Activated CD8-positive, alpha-beta memory T cell treated with anti-CD3 and anti-CD28 coated beads for 48 hours (primary cell): ENCODE measurements at places on chromosomes 1 and 21.

DNA sequence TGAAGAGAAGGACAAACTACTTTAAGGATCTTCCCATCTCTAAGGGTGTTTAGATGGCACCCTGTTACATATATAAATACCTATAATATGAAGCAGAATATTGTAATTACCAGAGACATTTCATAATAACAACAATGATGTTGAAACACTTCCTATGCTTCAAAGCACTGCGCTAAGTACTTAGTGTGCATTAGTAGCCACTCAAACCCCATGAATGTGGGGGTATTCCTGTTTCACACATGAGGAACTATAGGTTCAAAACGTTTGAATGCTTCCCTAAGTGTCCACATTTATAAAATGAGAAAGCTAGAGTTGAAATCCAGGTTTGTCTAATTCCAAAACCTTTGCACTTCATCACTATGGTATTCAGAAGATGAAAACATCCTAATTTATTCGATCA lies 18.5 kb upstream of the OR10J5 start:
- DNase-seq, result no peak

DNA sequence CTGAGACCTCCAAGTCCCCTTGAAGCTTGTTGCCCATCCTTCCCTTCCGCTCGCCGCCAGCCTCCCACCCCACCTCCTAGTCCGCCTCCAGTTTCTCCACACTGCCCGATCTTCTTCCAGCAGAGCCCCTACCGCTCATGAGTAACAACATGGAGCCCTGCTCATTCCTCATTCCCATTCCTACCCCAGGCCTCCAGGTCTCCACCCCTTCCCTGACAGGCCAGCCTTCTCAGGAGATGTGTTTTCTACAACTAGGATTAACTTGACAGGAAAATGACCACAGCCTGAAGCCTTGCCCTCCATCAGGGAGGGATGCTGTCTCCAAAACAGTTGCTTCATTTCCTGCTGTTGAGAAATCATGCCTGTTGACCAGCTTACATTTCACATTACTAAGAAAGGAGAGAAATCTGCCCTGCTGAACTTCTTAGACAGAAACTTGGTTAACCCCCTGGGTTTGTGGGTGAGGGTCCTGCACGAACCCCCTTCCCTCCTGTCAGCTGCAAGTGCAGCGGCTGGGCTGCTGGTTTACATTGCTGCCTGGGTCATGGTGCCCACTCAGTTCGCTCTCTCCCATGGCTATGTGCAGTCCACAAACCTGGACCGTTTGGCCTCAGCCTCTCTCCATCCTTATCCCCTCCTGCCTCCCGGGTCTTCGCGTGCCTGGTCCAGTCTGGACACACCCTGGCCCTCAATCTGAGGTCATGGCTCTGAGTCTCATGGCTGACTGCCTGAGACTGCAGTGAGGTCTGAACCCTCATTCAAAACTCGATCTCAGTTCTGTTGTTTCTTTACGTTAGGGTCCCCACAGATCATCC lies 16.1 kb upstream of the CHI3L1 start:
- DNase-seq, result no peak

DNA sequence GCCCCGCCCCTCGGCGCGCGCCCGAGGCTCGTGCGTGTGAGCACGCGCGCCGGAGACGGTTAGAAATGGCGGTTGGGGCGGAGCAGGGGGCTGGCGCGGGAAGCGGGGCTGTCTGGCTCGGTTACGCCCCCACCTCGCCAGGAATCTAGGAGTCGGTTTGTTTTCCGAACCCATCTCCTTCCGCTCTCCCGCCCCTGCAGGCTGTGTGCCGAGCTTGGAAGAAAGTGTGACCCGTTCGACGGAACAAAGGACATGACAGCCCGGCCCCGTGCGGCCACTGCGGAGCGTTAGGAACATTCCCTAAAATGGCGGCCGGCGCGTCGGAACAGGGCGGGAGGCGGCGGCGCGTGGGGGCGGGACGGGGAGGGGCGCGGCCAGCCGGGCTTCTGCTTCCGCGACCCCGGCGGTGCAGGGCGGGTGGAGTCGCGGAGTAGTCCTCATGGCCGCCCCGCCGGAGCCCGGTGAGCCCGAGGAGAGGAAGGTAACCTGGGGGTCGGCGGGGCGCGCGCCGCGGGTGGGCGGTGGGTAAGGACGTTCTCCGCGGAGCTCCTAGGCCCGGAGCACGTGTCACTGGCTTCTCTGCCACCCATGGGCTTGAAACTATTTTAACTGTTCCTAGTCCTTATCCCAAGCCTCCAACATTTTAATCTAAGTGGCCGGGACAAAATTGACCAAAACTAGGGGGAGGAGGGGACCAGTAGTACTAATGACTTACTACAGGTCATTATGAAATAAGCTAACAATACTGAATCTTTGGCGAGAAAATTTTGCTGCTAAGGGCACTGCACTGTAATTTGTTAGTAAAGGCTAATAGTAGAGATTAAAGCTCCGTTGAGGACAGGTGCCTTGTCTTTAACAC lies at the start of gene COX20:
TSS of gene COX20 (plus strand) at position 383 of the 859 bp plus-strand sequence. CDS start at position 440, 57 bp downstream.
- peak; percentile 91 for DNase-seq

DNA sequence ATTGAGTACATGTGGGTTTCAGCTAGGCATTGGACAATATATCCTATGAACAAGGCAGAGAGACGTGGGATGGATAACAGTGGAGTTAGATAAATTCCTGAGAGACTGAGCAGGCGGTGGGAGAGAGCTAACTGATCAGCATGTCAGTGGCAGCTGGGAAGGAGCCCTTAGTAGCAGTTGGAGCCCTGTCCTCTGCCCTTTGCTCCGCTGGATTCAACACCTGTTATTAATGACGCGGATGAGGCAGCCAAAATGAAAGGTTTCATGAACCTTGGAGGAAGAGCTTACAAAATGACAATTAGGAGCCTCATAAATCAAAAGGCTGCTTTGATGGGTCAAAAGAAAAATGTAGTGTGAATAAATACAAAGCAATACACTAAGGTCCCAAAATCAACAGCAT lies 16.1 kb downstream of the UBIAD1 start:
- DNase-seq, result no peak

- DNase-seq, result no peak
These were observed 856 bp downstream of the AVPR1B start for GRCh38 chr1:206116191-206116872.

DNA sequence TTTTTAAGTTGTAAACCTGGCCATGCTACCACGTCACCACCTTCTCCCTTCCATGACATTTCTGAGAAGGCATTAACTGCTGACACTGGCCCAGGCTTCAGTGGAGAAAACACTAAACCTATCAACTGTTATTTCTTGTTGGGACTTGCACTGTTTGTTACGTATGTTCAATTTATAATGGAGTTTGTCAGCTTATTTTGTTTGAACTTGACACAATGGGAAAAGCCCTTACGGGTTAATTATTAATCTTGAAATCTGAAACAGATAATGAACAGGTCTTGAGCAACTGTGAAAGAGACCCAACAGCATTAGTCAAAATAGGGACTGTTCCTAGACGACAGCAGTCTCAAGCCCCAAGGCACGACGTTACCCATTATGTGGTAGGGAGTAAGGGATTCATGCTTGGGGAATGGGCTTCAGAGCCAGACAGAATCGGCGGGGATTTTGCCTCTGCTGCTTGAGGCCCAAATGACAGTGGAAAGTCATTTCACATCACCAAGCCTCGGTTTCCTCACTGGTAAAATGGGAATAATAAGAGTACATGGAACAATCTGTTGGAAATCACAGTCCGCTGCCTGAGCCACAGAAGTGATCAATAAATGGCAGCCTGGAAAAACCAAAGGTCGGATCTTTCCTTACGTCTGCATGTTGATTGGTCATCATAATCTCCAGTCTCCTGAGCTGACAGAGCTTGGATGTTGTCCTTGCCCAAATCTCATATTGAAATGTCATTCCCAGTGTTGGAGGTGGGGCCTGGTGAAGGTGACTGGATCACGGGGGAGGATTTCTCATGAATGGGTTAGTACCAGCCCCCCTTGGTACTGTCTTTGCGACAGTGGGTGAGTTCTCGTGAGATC lies 44.5 kb downstream of the TIAM1 start:
- no peak for DNase-seq

- DNase-seq, result no peak
These were observed 369.5 kb downstream of the NTNG1 start for GRCh38 chr1:107510347-107510746.

DNA sequence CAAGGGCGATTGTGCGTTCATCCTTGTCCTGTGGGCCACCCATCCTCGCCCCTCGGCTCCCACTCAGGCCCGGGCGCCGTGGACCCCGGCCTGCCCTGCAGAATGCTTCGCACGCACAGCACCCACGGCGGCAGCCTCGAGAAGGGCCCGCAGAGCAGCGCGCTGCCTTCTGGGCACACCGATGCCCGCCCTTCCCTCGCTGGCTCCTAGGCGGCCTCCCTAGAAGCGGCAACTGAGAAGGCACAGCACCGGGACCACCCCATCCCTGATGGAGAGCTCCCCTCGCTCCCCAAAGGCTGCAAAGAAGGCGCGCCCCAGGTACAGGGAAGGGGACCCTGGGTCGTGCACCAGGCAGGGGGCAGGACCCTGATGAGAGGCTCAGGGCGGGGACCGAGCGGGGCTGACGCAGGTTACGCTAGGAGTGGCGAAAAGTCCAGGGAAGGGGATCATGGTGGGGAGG lies 971 bp downstream of the CAPZB start:
- no peak for DNase-seq

GRCh38 chr1:100757946-100758345 lies 38.4 kb downstream of the VCAM1 start:
- no peak for DNase-seq

DNA sequence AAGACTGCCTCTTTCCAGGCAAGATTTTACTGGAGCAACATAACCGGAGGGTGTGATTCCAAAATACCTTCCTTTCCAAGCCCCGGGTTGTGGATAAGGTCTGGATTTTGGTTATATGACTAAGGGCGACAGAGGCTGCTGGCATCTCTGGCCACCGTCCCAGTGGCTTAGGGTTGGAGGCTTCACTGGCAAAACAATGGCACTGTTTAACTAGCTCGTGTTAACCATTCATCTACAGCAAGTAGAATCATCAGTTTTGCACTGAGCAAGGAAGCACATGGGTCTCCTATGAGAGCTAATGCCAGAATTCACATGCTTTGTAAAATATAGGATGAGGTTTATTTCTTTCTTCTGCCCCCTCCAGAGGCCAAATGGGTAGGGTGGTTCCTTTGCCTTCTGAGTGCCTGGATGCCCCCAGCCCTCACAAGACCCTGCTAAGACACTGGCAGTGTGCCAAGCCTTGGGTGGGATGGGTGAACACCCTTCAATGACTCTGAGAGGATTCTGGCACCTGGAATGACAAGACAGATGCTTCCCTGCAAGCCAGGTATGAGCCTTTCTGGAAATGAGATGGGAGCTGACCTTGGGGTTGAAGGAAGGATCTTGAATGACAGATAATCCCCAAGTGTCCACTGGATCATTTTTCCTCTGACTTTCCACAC lies 36.8 kb downstream of the DHCR24 start:
- DNase-seq, result no peak

GRCh38 chr1:50750021-50750619 lies 209.9 kb downstream of the FAF1 start:
- no peak for DNase-seq

- DNase-seq, result no peak
These were observed 9.9 kb downstream of the CEP104 start for GRCh38 chr1:3847081-3847480.

- DNase-seq, result no peak
These were observed 4.5 kb upstream of the COP1 start for GRCh38 chr1:176211396-176212165.

DNA sequence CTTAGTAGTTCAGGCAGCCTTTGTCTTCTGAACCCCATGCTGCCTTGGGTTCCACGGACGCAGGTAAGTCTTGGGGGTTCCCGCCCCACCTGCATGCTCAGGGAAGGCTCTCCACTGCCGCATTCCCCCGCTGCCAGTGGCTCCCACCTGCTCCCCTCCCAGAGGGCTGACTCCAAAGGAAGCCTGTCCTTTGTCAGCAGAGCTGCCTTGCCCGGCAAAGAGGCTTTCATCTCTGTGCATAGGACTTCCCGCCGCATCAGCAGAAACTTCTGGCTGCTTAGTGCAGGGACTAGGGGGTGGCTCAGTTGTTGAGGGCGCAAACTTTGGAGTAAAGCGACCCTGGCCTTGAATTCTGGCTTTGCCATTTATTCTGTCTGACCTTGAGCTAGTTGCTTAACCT lies 25.2 kb upstream of the ACTL8 start:
- no peak for DNase-seq

GRCh38 chr1:8460784-8461183 lies 142.9 kb downstream of the SLC45A1 start:
- DNase-seq, result no peak

DNA sequence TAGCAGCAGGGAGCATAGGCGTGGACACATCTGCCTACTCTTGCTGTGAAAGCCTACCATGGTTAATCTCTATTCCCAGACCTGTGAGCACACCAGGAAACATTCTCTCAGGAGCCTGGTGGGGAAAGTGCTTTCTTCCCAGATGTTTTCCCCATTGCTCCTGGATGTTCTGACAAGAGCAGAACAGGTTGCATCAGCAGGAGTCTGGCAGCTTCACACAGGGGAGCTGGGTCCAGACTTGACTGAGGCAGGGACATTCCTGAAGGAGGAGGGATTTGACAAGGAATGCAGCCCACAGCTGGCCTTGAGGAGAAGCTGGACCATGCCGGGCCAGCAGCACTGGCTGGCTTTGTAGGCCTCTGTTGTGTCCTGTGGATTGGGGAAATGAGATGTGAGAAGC lies 21.0 kb upstream of the ARTN start:
- no peak for DNase-seq

GRCh38 chr1:57040811-57041210 lies 75.0 kb upstream of the C8B start:
- no peak for DNase-seq

DNA sequence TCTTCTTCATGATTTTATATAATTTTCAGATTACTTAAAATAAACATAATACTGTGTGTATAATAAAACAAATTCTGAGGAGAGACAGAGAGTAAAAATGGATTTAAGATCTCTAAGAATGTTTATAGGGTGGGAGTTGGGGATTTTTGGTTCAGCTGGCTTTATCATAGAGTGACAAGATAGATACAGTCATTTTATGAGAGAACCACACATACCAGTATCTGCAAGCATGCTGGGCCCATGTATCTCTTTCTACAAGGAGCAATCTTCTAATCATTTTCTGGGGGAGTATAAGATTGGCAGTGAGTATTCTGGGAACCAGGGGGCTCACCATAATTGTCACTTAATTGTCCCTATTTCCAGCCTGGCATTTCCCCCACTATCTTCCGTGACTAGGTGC lies 64.3 kb upstream of the DUSP10 start:
- DNase-seq, result no peak

DNA sequence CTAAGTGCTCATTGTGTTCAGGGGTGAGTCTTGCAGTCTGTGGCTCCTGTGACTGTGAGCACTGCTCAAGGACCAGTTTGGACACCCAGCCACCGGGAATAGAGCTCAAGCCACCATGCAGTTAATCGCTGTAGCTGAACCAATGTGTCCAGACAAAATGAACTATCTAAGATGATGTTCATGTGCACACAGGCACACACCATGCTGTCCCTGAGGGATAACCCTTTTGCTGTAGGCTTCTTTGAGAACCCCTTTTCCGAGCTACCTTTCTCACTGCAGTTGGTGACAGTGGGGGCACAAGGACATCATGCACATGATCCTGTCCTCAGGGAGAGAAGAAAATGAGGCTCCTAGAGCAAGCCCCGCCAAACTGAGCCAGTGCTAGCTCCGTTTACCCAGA lies 50.6 kb upstream of the CTBS start:
- DNase-seq, result no peak
